HepG2 (cell line): ENCODE measurements at places on chromosomes 5 and 9. TPM values are rescaled to one million over a fixed set of nuclear protein-coding genes. Genes with fewer than 3 reads are reported as not detected.
A peak's percentile ranks its signal among the peaks of the same experiment; 100 is the strongest.

DNA sequence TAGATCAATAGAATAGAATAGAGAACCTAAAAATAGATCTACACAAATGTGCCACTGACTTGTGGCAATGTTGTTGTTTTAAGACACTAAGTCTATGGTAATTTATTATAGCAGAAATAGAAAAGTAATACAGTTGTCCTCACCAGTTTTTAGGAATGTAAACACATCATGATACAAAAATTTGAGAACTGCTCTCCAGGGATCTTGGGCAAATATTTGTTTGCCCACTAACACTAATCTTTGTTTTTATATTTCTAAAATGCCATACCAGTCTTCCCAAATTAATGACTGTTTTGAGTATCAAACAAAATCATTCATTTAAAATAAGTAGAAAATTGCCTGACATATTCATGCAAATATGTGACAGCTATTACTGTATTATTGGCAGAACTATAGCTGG is 297.6 kb downstream of the BRINP1 start:
- H3K27me3 ChIP-seq = no peaks in the 10 kb centered on the region
- no peaks in the 10 kb centered on the region for H3K4me1 ChIP-seq
- H3K4me3 ChIP-seq = no peak overlapping the region
- no peak for DNase-seq

- no peak overlapping the region for H3K4me3 ChIP-seq
- H3K27me3 ChIP-seq = no peaks in the 10 kb centered on the region
- no peaks in the 10 kb centered on the region for H3K36me3 ChIP-seq
- no peaks in the 10 kb centered on the region for H3K4me1 ChIP-seq
- H3K27ac ChIP-seq = no peak overlapping the region
Measured at GRCh38 chr9:106479679-106480078, 383.3 kb upstream of the ZNF462 start.

GRCh38 chr5:177509991-177510566 is 453 bp upstream of the DOK3 start:
- H3K36me3 ChIP-seq = peaks cover 49% of the 10 kb centered on the region; the same call in 2 of the 3 replicates
- no peak for DNase-seq
- H3K4me3 ChIP-seq = no peak overlapping the region
- H3K27ac ChIP-seq = no peak overlapping the region

The PCDHGA7 gene
- total RNA-seq = 0.17 and 0.31 TPM in 2 replicates

The NR2F1-AS1 gene
- total RNA-seq = 2.1 and 2.8 TPM in 2 replicates

DNA sequence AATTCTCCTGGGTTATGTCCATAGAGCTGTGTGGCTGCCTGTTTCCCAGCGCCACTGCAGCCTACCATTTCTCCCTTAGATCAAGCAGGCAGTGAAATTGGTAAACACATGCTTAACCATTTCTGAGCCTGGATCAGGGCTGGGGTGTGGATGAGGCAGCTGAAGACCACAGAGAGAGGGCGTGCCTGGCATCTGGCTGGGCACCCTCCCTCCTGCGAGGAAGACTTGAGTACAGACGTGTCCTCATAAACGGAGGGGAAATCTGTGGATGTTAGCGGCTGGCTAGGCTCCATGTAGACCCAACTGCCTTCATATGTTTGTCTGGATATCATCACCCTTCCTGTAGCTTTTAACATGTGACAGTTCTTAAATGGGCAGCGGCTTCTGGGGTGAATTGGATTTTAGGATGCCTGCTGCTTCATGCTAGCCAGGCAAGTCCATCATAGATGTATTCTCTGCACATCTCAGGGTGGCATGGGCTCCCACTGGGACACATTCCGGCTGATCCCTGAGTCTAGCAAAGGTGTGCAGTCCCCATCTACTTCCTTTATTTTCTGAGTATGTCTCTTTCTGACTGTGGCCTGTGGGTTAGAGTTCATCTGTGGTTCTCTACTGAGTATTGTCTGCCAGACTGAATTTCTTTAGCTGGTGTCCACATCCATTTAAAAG is 11.0 kb downstream of the RGS3 start:
- H3K27me3 ChIP-seq = no peaks in the 10 kb centered on the region
- H3K4me1 ChIP-seq = peaks cover 36% of the 10 kb centered on the region
- DNase-seq = no peak
- no peak overlapping the region for H3K27ac ChIP-seq
- peaks cover 3% of the 10 kb centered on the region; the same call in 1 of the 2 replicates for H3K36me3 ChIP-seq
- no peak overlapping the region for H3K4me3 ChIP-seq

DNA sequence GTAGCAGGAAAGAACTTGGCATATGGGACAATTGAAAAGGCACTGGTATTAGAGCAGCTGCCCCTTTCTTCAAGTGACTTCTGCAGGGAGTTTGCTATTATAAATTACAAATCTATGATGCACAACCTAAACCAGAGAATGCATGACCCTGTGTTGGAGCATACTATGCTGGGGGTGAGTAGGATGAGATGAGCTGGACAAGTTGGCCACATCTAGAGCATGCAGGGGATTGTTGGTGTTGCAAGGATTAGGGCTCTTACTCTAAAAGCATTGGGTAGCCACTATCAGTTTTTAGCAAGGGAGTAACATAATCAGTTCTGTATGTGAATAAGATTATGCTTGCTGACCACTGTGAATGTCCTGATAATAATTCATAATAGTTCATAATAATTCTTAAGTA is 186.7 kb downstream of the KIAA0825 start:
- no peak overlapping the region for H3K4me3 ChIP-seq
- H3K27me3 ChIP-seq = no peaks in the 10 kb centered on the region
- H3K4me1 ChIP-seq = no peaks in the 10 kb centered on the region
- no peaks in the 10 kb centered on the region for H3K36me3 ChIP-seq
- no peak overlapping the region for H3K27ac ChIP-seq
- DNase-seq = no peak

GRCh38 chr9:106356924-106357323 is 506.0 kb upstream of the ZNF462 start:
- no peaks in the 10 kb centered on the region for H3K4me1 ChIP-seq
- H3K4me3 ChIP-seq = no peak overlapping the region
- no peaks in the 10 kb centered on the region for H3K36me3 ChIP-seq
- no peaks in the 10 kb centered on the region for H3K27me3 ChIP-seq
- no peak for DNase-seq

The SLCO6A1 gene
- 0.31 TPM in 1 of 2 replicates, not detected in the other for total RNA-seq

The PTTG1 gene
- 161 and 206 TPM in 2 replicates for total RNA-seq

The ALDH1B1 gene
- 125 and 159 TPM in 2 replicates for total RNA-seq

DNA sequence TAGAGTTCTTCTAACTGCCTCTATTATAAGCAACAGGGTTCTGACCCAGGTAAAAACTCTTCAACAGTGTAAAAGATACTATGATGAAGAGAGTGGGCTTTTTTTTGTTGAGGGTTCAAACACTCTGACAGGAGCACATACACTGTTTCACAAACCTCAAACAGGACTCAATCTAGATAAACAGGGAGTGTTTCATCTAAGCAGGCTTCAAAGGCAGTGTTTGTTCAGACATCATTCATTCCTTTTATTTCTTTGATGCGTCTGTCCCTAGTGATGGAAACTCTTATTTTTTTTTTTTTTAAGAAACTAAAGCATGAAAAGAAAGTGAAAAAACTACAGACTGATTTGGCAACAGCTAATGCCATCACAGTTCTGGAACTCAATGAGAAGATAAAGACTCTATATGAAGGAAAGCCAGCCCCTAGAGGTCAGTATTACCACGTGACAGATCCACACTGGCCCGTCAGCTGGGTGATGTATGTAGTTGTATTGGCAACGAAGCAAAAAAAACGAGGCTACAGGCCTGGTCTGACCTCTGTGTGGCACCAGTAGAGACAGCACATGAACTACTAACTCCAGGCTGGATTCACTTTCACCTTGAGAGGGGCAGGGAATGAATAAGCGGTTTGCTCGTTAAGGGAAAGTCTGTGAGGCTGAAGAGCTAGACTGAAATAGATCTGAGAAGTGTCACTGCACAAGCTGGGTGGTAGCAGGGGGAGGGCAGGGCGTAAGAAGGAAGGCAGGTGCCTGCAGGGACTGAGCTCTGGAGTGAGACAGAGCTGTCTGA is 172.2 kb downstream of the CCDC192 start:
- no peaks in the 10 kb centered on the region for H3K36me3 ChIP-seq
- no peaks in the 10 kb centered on the region for H3K27me3 ChIP-seq
- no peak overlapping the region for H3K4me3 ChIP-seq
- H3K27ac ChIP-seq = no peak overlapping the region
- DNase-seq = peak; percentile 75

- no peaks in the 10 kb centered on the region for H3K4me1 ChIP-seq
- no peak overlapping the region for H3K27ac ChIP-seq
- H3K4me3 ChIP-seq = no peak overlapping the region
- no peaks in the 10 kb centered on the region for H3K27me3 ChIP-seq
- DNase-seq = no peak
Measured at GRCh38 chr9:70534061-70534460, 119.6 kb upstream of the KLF9 start.

GRCh38 chr9:37407468-37407867 is 15.0 kb upstream of the GRHPR start:
- H3K4me1 ChIP-seq = peaks cover 39% of the 10 kb centered on the region
- no peaks in the 10 kb centered on the region for H3K27me3 ChIP-seq
- H3K36me3 ChIP-seq = no peaks in the 10 kb centered on the region
- H3K27ac ChIP-seq = no peak overlapping the region
- no peak overlapping the region for H3K4me3 ChIP-seq

DNA sequence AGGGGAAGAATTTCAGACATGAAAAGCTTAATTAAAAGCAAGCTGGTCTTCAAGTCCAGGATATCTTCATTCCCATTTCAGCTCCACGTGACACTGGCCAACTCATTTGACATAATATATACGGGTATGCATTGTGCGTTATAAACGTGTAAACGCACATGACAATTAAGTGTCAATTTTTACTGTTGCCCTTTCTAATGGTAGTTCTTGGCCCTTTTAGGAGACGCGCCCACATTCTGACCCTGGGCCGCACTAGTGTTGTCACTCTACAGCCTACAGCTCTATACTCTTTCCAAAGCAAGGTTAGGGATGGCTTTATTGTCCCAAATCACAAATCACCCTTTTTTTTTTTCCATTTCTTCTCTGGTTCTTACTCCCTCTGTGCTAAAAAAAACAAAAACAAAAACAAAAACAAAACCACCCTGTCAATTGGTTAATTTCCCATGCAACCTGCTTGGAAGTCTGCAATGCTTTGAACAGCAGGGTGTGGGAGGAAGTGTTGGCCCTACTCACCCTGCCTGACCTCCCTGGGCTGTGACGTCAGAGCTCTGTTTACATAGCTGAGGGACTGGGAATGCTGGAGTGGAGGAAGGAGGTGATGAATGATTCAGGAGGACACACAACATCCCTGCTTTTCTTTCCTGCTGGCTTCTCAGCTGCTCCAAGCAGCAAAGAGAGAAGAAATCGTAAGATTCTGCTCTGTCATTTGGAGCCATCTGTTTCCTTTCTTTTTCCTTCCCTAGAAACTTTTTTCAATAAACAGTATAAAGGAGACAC is 19.3 kb downstream of the RFK start:
- no peaks in the 10 kb centered on the region for H3K27me3 ChIP-seq
- no peaks in the 10 kb centered on the region for H3K36me3 ChIP-seq
- peak; percentile 85 for DNase-seq
- no peak overlapping the region for H3K27ac ChIP-seq

GRCh38 chr5:8644377-8644776 is 775.4 kb downstream of the MTRR start:
- no peak for DNase-seq
- H3K36me3 ChIP-seq = no peaks in the 10 kb centered on the region
- H3K4me3 ChIP-seq = no peak overlapping the region
- no peaks in the 10 kb centered on the region for H3K27me3 ChIP-seq

The SPATA9 gene
- total RNA-seq = not detected in 2 replicates

DNA sequence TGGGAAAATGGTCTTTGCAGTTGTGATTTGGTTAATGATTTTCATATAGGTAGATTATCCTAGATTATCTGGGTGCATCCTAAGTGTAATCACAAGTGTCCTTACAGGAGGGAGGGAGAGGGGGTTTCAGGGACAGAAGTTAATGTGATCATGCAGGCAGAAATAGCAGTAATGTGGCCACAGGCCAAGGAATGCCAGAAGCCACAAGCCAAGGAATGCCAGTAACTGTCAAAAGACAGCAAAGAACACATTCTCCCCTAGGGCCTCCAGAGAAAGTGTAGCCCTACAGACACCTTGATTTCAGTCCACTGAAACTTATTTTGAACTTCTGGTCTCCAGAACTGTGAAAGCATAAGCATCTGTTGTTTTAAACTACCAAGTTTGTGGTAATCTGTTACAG is 2074.5 kb downstream of the MAT2B start:
- H3K4me3 ChIP-seq = no peak overlapping the region
- H3K27ac ChIP-seq = no peak overlapping the region
- H3K36me3 ChIP-seq = no peaks in the 10 kb centered on the region
- no peaks in the 10 kb centered on the region for H3K27me3 ChIP-seq
- no peak for DNase-seq

DNA sequence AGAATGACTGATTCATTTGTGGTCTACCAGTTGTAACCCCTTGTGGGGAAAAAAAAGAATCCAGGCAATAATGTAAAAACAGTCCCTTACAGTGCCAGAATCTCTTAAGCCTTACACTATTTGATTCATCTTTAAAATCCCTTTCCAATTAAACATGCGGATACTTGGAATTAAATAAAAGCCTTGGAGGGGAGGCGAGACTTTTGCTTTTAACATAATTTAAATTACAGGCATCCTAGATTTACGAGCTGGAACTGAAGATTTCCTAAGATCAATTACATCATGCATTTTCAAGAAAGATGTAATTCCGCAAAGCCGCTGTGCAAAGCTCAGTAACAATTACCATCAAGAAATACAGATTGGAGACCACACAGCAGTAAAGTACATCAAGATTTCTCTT is 370.2 kb downstream of the MTRR start:
- no peak overlapping the region for H3K4me3 ChIP-seq
- no peak overlapping the region for H3K27ac ChIP-seq
- H3K4me1 ChIP-seq = no peaks in the 10 kb centered on the region
- H3K36me3 ChIP-seq = no peaks in the 10 kb centered on the region
- H3K27me3 ChIP-seq = no peaks in the 10 kb centered on the region

The RNF224 gene
- 0.09 and 0.10 TPM in 2 replicates for total RNA-seq

The PTRH1 gene
- 7.6 and 10.4 TPM in 2 replicates for total RNA-seq

GRCh38 chr5:157918811-157919742 is 60.1 kb upstream of the CLINT1 start:
- DNase-seq = no peak
- no peaks in the 10 kb centered on the region; the same call in 2 of the 3 replicates for H3K27me3 ChIP-seq
- H3K27ac ChIP-seq = no peak overlapping the region
- peaks cover 14% of the 10 kb centered on the region; the same call in 1 of the 2 replicates for H3K4me1 ChIP-seq

The PJA2 gene
- total RNA-seq = 39.4 and 70.7 TPM in 2 replicates

The C5orf34 gene
- total RNA-seq = 6.2 and 6.4 TPM in 2 replicates

DNA sequence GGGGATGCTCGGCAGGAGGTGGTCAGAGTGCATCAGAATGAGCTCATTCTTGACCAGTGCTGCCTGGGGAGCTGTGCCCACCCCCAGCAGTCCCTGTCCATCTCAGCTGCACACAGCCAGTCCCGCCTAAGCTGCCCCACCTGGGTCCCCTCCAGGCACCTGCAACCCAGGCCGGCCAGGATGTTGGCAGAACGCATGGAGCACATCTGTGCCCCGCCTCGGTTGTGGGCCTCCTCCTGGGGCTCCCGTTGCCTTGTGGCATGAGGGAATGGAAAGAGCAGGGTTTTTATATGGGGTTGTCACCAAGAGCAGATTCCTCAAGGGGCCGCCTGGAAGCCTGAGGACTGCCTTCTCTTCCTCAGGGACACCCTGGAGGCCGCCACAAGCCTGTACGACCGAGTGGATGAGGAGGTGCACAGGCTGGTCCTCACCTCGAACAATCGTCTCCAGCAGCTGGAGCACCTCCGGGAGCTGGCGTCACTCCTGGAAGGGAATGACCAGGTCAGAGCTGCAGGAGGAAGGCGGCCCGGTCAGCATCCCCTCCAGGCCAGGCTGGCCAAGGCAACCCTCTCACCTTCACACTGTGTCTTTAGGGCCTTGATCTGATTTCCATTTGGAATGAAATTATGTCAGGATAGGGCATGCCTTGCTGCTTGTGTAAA is 34.8 kb upstream of the LRRC14B start:
- peaks cover 6% of the 10 kb centered on the region for H3K27me3 ChIP-seq
- H3K4me1 ChIP-seq = no peaks in the 10 kb centered on the region
- no peak overlapping the region for H3K27ac ChIP-seq
